ENCODE measurements at places on chromosomes 4 and X.

DNA sequence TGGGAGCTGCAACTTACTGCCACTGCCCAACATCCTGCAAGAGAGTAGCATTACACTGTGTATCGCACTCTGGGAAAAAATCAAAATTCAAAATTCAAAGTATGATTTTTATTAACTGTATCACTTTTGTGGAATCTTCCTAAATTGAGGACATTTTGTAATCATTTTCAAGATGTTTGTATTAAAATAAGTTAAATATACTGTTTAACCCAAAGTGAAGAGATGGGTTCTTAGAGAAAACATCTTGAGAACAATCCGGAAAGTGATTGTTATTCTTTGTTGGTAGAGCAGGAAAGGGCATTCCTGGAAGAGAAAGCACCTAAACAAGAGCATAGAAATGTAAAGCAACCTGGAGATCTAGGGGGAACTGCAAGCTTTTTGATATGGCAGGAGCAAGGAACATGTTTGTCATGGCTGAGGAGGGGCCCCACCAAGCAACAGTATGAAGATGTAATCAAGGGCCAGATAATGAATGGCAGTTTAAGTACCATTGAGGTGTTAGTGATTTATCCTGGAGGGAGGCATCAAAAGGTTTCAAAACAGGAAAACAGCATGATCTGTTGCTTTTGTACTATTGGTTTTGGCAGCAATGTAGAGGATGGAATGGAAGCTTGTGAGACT lies 14.1 kb upstream of the SEC24D start:
- no peak for DNase-seq

DNA sequence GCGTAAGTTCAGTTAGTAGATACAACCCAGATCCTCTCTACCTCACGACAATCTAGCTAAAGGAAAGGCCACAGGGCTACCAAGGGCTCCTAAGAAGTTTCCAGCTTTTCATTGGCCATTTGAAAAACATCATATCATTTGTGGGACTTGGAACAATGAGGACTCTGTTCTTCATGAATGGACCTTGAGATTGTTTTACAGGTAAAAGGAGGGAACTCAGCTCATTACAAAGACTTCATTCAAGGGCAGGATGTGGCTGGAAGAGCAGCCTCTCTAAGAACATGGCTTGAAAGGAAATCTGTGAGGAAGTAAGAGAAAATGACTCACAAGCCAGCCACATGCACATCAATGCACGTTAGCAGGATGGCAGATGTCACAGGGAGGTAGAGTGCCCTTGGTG lies 105.9 kb upstream of the SLC7A11 start:
- DNase-seq: no peak

DNA sequence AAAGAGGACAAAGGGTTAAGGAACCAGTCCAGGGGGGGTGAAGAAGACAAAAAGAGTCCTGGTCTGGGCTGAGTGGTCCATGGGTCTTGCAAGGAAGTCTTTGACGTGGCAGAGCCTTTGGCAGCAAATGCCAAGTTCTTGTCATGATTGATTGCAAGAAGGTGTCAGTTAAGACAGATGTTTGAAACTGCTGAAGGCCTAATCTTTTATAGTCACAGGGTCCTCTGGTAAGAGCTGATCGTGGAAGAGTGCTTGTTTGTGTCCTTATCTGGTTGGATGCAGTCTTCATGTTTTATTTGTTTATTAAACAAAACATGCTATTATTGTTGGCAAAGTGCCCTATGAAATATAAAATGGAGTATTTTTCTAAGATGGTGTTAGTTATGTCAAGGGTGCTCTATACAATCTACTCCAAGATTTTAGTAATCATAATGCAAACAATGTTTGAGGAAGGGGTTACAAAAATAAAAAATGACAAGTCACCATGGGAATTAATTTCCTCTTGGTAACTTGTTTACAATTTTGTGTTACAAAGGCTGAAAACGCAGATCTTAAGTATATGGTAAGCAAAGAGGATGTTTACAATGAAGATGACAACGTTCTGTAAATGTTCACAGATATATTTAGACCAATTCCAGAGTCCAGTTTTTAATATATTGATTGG lies 85.9 kb downstream of the MAGED4 start:
- DNase-seq: no peak

DNA sequence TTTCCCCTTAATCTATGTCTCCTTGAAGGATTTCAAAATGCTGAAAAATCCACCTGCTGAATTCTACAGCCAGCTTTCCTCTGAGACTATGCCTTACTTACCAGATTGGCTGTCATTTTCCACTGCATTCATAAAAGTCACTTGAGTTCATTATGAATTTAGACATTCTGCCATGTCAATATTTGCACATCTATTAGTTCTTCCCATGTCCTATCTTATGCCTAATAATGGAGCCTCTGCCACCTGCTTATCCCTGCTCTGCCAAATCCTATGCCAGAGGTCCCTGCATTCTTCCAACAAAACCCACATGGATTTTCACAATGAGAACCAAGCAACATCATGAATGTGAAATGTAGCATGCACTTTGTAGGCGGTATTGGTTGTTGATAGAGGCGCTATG lies 42.6 kb downstream of the GASK1B start:
- DNase-seq: no peak
